ENCODE measurements at places on chromosomes 7 and 10.

DNA sequence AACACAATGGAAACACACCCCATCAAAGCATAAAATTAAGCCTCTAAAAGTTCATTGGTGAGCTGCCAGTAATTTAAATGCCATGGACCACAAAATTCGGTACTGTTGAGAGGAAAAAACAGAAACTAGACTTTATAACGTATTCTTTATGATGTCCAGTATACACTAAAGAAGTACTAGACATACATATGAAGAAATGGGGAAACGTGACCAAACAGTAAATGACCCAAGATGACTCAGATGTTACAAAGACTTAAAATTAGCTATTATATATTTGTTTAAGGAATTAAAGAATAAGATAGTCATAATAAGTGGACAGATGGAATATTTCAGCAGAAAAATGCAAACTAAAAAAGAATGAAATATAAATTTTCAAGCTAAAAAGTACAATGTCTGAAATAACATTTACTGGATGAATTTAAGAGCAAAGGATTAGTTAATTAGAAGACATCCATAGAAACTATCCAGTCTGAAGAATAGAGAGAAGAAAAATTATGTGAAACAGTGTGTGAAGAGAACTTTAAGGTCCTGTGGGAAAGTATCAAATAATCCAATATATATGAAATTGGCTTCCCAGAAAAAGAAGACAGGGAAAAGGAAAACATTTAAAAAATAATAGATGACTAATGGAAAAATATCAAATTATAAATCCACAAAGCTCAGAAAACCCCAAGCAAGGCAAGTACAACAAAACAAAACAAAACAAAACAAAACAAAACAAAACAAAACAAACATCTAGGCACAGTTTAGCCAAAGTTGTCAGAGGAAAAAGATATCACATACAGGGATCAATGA, 69.4 kb downstream of the SAMD9 start:
- DNase-seq: no peak

GRCh38 chr7:29105752-29106668, 40.3 kb downstream of the CPVL start:
- DNase-seq: peak; percentile 63

DNA sequence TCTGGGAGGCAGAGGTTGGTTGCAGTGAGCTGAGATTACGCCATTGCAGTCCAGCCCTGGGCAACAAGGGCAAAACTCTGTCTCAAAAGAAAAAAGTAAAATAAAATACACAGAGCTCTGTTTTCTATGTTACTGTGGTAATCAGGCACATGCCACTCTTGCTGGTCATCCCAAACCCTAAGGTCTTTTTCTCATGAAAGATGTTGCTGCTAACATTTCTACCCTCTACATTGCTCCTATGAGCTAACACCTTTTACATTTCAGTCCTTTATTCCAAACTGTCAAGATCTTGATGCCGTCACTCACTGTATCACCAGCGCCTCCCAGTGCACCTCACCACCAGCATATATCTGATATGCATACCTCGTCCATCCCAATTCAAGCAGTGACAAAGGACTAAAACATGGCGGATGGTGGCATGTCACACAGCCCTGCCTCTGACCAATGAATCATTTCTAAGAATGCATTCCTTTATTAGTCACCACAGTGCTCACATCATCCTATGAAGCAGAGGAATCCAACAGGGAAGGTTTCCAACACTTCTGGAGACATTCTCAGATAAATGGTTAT, 4.3 kb downstream of the DAGLB start:
- DNase-seq: no peak

DNA sequence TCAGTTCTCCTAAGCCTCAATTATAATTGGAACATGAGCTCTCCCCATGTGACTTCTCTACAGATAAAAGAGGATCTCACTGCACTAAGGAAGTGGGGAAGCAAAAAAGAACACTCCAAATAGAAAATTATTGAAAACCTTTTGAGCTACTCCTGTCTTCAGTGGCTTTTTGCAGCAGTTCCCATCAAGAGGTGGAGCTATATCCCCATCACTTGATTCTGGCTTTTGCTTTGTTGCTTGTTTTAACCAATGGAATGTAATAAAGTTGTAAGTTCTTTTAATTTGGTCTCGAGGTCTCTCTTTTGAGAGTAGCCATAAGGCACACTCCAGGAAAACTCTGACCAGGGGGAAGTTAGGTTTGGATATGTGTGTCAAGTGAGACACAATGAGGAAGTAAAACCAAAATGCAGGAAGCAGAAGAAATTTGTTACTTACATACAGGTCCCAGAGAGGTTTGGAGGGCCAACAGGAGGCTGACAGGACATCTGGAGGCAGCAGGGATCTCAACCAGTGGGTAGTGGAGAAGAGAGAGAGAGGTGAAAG, 569.4 kb downstream of the HTR7 start:
- DNase-seq: no peak

GRCh38 chr10:71887743-71888142, 36.7 kb upstream of the PSAP start:
- no peak for DNase-seq

DNA sequence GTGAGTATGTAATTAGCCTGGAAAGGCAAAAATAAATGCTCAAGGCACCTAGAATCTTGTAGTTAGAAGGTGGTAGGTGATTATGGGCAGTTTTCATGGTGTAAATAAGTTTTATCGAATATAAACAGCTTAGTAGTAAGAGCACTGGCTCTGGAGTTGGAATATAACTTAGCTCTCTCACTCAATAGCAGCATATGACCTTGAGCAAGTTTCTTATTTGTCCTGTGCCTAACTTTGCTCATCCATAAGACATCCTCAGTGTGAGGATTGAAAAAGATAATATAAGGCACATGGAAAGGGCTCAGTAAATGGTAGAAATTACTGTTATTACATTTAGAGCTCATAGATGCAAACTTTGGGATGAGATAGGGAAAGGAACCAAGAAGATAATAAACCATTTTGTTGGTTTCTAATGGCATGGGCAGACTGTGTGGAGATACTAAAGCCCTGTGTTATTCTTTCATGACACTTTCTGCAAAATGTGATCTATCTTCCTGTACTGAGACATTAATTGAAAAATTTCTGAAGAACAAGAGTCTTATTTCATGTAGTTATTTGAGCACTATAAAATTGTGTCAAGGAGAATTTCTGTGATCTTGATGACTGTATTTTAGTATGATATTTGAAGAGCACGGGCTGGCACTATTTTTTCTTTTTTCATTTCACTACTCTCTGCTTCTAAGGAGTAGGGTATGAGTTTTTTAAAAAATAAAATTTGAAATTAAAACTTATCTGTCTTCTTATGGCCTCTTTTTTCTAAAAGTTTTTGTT, 3.1 kb downstream of the SLK start:
- DNase-seq: no peak

- DNase-seq: no peak
These were observed 598 bp downstream of the SLC16A12 start for GRCh38 chr10:89534826-89535166.

- no peak for DNase-seq
These were observed 573.0 kb upstream of the POM121L12 start for GRCh38 chr7:52462474-52462873.

GRCh38 chr10:89391907-89392756, at the start of gene IFIT1:
TSS of gene IFIT1 (plus strand) at chr10:89392623. CDS start at chr10:89392713, 90 bp downstream.
- DNase-seq: peak; percentile 38

- DNase-seq: no peak
These were observed 15.7 kb downstream of the BPGM start for GRCh38 chr7:134662166-134662870.

GRCh38 chr10:131693766-131694165, 207.0 kb upstream of the PPP2R2D start:
- DNase-seq: no peak

GRCh38 chr7:117582219-117582704, 102.4 kb downstream of the CFTR start:
- no peak for DNase-seq

- DNase-seq: no peak
These were observed 191.5 kb downstream of the REEP3 start for GRCh38 chr10:63712717-63713115.

GRCh38 chr7:139753693-139754111, 24.1 kb downstream of the HIPK2 start:
- DNase-seq: no peak

GRCh38 chr7:76260171-76260703, 42.2 kb upstream of the HSPB1 start:
- DNase-seq: no peak

DNA sequence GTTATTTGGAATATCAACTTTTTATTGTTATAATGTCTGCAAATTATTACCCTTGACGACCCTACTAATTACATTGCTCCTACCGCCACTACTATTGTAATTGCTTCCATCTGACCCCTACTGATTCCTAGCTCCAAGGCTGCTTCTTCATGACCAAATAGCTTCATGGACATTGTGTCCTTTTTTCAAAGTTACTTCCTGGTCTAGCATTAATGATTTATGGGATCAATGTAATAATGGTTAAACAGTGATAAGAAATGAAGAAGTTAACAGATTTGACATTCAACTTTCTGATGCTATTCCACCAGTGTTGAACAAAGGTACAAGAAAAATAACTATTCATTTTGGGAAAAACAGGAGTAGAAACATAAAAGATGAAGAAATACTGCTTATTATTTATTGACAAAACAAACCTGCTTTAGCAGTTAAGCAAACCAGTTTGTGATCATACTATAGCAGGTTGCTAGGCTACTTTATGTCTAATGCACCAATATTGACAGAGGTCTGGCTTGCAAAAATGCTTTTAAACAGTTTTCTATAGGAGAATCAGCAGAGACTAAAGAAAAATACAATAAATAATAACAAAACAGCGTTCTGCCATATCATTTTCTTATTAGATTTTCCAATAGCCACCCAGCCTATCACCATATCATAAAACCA, 125.8 kb downstream of the PCLO start:
- DNase-seq: no peak

DNA sequence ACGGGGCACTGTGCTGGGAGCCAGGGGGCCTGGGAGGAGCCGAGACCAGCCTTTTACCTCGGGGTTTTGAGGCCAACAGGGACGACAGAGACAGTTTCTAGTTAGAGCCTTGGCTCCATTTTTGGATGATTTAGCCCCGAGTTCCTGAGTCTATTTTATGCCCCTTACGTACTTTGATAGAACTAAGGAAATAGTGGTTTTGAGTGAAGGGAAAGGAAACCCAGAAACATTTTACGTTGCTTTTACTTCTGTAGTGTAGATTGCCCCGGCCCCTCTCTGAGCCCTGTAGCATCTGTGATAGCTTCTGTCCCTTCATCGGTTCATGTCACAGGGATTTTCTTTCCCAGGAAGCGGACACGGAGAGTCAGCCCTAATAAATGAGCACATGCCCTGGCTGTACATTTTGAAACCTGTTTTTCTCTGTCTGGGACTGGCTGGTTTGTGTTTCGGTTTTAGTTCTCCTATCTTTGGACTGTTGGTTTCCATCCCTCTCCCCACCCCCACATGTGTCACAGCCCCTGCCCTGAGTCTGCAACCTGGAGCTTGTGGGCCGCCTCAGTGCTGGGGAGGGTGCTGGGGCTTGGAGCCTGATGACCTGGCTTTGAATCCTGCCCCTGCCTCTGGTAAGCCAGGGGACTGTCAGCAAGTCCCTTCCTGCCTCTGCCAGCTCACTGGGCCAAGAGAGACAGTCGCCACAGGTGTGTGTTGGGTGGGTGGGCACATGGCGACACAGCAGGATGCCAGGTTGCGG, 6.9 kb upstream of the ORAI2 start:
- DNase-seq: no peak

DNA sequence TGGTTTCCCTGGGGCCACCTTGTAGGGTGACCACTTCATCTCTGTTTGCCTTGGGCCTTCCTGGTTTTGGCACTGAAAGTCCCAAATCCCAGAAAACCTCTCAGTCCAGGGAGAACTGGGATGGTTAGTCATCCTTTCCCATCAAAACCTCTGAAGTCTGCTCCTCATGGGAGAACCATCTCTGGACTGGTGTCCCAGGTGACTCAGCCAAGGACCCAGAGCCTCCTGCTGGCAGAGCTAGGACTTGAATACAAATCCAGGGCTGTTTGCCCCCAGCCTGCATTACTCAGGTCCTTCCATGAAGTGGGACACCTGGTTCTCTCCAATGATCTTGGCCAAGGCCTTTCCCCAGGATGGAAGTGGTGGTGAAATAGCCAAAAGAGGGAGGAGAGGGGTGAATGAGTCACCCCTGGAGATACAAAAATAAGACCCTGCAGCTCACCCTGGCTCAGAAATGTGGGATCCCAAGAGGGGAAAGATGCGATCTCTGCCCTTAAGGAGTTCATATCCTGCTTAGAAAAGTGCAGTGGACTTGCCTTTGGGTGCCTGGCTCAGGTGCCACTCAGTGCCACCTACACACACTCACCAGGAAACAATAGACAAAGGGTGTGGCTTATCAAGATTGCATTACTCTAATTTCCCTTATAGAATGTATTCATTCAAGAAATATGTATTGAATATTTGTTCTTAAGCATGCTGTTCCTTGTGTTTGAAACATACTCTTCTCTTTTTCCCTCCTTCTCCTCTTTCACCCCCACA, 22.0 kb downstream of the ADRA2A start:
- no peak for DNase-seq

DNA sequence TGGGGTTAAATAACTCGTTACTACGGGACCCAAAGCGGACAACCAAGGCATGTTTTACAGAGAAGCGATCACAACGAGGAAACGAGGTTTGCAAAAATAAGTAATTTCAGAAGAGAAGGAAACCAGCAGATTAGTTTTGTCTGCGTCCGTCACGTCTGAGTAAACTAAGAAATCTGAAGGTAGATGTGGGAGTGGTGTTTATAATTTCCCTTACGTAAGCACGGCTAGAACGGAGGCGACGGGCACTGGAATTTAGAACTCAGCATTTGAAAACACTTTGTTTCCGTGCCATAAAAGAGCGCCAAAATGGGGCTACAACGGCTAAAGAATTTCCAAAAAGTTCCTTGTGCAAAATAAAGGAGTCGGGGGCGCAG, 718 bp upstream of the UMAD1 start:
- DNase-seq: no peak

- DNase-seq: no peak
These were observed 519.1 kb upstream of the GALNT17 start for GRCh38 chr7:70612811-70613210.

DNA sequence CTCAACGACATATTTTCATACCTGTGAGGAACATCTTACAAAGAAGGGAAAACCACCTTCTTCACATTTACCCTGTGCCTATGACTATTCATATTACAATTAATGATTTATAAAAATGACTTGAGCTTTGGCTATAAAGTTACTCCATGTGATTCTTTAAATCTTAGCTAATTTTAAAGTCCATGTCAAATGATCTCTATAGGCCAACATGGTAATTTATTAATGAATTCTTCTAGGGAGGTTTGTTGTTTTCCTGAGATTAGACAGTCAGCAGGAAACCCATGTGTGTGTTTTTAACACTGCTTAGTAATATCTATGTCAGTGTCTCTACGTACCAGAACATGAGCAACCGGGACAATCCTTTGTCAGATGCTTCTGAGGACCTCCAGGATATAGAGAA, 307.3 kb downstream of the IPMK start:
- DNase-seq: no peak

DNA sequence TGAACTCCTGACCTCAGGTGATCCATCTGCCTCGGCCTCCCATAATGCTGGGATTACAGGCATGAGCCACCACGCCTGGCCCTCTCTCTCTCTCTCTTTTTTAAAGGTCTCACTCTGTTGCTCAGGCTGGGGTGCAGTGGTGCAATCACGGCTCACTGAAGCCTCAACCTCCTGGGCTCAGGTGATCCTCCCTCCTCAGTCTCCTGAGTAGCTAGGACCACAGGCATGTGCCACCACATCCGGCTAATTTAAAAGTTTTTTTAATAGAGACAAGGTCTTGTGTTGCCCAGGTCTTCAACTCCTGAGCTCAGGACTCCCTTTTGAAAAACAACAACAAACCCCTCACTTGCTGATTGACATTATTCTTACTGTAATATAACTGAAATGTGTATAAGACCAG, 11.6 kb downstream of the PALD1 start:
- no peak for DNase-seq

Measured in NCI-H510A treated with DMSO at 0.1 percent for 48 hours (cell line).